ENCODE measurements at places on chromosomes 1 and 21.

GRCh38 chr1:92975551-92976232 is 14.4 kb upstream of the DIPK1A start:
- DNase-seq = no peak

DNA sequence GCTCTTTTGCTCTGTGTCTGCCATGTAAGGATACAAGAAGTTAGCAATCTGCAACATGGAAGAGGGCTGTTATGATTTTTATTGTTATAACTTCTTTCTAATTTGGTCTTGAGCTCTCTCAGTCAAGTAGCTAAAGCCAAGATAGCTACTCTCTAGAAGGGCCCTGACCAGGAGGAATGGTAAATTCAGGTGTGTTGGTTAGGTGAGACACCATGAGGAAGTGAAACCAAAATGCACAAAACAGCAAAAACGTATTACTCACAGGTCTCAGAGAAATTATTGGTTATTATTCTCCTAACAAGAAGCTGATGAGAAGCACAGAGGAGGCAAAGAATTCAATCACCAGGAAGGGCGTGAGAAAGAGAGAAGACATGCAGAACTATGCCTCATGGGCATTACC is 51.8 kb upstream of the INSL5 start:
- DNase-seq = peak; percentile 18

- no peak for DNase-seq
Measured at GRCh38 chr1:228849011-228849541, 113.8 kb downstream of the RHOU start.

GRCh38 chr21:45506836-45507522 is 35.3 kb downstream of the SLC19A1 start:
- DNase-seq = no peak

DNA sequence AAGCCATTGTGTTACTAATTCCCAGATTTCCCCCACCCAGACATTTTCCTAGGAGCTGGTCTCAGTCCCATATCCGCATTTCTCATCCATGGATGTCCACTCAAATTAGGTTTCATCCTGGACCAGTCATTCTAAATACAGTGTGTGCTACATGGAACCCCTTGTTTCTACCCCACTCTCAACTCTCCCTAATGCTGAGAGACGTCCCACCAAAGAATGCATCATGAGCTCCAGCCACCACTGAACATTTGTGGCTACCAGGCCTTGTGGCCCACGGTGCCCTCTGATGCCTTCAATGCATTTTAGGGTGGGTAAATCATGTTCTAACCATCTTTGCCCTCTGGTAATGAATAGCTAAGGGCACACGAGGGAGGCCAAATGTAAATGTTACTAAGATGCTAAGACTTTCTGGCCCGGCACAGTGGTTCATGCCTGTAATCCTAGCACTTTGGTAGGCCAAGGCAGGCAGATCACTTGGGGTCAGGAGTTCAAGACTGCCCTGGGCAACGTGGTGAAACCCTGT is 13.3 kb upstream of the RAB42 start:
- no peak for DNase-seq

DNA sequence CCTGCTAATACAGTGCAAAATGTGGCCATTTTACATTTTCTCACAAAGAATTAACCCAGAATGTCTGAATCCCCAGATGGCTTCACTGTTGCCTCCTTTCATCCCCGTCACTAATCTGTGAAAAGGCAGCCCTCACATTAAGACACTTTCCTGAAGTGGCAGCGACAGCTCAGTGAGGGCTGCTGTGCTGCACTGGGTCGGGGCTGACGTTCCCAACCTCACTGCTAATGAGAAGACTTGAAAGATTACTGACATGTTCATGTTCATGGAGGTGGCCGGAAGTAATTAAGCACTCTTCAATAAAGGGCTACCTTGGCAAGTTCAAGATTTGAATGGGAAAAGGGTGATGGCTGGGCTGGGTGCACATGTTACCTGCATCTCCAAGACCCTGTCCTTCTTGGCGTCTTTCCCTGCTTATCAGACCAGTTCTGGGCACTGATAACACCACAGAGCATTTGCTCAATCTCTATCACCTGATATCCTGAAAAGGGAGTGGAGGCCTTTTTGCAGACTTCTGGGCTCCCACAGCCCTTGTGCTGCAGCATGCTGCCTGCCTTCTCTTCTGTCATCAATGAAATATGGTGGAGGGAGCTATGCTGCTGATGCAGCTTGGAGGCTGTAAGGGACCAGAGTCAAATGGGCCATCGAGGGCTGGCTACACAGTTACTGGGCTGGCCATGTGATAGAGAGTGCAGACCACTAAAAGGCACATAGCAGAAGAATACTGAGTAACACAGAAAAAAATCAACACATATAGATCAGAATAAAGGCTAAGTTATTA is 383.5 kb downstream of the PCP4 start:
- DNase-seq = no peak

DNA sequence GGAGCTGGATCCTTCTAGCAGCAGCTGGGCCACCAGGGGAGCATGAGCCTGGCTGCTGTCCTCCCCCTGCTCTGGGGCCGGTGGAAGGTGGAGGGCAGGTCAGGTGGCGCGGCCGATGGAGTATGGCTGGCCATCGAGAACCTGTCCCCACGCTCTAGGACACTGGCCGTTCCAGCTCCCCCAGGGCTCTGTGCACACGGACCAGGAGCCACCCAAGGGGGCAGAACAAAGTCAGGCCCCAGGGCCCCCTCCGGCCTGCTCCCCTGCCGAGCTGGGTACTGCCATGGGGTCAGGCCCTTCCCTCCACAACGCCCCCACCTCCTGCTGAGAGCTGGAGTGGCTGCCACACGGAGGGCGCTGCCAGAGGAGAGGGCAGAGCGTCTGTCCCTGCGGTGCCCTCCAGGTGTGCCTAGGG is 4.5 kb upstream of the PLCH2 start:
- no peak for DNase-seq

DNA sequence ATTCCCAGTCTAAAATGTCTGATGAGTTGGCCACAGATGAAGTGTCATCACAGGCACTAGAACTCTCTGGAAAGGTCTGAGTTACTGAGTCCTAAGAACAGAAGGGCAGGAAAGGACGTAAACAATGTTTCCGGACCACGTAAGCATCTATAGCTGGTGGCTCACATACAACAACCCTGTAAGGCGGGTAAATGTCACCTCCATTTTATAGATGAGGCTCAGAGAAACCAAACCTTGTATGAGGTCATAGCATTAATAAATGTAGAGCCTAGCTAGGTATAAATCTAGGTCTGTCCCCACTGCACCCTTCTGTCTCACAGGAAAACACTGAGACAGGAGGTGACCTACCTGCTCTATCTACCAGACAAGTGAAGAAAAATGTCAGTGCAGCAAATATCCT is 86.6 kb downstream of the CSMD2 start:
- DNase-seq = no peak

DNA sequence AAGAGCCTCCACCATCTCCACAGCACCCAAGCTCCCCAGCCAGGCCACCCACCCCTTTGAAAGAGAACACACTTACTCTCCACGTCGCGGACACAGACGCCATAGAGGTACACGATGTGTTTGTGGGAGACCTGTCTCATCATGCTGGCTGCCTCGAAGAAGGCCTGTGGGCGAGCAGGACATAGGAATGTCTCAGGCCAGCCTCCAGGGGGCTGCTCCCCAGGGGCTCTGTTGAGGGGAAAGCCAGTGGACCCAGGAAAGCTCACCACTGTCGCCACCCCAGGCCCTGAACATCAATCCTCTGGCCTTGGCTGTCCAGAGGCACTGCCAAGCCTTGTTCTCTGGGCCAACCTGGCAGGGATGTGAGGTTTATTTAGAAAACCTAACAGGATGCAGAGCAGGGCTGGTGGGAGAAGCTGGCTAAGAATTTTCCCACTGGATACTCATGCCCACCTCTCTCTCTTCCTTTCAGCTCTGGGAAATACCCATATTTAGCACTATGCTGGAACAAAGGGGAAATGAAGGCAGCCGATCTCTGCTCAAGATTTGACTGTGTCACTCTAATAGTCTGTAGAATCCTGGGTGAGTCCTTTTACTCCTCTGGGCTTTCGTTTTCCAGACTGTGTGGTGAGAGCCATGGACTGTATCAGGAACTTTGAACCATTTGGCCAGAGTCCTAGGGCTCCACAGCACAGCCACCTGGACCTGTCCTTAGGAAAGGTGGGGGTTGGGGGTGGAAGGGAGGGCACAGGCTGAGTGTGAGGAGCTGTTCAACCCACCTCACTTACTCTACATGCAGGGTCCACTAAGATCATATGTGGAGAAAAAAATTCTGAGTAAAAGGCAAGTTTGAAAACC is 101.9 kb downstream of the RAVER2 start:
- DNase-seq = no peak

- no peak for DNase-seq
Measured at GRCh38 chr1:213131851-213132655, 81.0 kb downstream of the RPS6KC1 start.

DNA sequence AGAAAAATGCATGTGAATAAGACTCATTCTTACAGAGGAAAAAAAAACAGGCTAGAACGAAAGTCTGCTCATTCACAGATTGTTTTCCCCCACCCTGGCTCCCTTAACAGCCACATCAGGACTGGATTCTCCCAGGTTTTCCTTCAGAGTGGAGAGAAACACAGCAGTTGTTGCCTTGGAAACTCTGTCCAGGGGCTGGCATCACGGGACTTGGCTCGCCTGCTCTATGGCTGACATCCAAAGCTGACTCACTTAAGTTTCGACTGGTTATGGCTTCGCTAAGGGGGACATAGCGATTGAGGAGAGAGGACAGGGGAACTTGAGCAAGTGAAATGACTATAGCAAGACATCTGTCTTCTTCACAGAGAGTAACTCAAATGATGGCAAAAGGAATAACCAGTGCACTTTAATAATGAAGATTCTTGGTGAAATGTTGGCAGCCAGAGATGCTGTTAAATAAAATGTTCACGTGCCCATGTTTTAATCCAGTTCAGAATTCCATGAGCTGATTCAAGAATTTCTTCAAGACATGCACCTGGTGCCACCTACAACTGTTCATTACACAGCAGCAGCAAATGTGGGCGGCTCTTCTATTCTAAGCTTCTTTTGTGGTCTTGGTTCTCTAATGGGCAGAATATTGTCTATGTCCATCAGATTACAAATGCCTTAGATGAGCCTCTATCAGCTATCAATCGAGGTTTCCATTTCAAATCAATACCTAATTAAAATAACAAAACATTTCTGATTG is 21.8 kb downstream of the MIS18A start:
- DNase-seq = peak; percentile 55

- peak; percentile 20 for DNase-seq
Measured at GRCh38 chr1:102842606-102843005, 265.7 kb downstream of the COL11A1 start.

DNA sequence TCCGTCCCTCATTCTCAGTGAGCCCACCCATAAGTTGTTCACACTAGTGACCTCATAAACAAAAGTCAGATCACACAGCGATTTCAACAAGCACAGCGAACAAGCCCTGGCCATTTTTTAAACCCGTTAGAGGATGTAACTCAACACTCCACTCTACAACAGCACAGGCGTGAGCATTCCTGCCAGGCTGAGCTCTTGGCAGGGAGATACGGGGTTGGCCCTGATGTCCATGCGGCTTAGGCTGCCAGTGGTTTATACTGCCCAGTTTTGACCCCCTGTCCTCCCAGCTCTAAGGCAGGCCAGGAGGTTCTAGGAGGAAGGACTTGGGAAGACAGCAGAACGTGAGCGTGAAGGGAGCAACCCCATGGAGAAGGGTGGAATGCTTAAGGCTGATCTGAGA is 35.0 kb downstream of the PARP1 start:
- DNase-seq = no peak

DNA sequence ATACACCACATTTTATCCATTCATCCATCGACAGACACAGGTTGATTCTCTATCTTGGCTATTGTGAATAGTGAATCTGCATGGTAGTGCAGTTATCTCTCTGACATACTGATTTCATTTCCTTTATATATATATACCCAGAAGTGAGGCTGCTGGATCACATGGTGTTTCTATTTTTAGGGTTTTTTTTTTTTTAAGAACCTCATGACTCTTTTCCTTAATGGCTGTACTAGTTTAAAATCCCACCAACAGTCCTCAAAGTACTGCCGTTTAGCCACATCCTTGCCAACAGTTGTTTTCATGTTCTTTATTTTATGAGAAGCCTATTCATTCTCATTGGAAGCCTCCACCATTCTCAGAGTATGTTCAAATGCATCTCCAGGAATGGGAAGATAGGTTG is 258.7 kb upstream of the SNX7 start:
- DNase-seq = no peak

DNA sequence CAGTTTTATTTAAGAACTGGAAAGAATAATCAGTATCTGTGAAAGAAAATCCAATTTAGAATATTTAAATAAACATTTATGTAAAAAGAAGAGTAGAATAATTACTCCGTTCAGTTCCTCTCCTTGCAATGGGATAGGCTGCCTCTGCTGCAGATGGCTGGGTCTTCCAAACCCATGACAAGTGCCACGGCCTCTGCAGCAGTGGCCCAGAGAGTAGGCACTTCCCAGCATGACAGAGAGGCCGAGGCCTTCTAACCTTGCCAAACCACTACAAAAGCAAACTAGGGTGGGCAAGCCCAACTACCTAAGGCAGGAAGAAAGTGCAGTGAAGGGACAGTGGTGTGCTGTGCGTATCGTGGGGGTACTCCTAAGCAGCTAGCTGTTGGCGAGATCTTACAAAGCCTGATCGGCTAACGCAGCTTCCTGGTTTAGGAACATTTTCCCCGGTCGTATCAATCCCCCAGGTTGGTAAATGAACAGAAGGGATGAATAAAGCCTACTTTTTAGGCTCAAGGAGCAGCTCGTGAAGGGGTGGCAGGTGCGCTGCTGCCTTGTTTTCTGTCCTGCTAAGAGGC is 14.5 kb downstream of the ICMT start:
- no peak for DNase-seq

GRCh38 chr1:30810416-30811080 is 53.0 kb upstream of the LAPTM5 start:
- DNase-seq = no peak

DNA sequence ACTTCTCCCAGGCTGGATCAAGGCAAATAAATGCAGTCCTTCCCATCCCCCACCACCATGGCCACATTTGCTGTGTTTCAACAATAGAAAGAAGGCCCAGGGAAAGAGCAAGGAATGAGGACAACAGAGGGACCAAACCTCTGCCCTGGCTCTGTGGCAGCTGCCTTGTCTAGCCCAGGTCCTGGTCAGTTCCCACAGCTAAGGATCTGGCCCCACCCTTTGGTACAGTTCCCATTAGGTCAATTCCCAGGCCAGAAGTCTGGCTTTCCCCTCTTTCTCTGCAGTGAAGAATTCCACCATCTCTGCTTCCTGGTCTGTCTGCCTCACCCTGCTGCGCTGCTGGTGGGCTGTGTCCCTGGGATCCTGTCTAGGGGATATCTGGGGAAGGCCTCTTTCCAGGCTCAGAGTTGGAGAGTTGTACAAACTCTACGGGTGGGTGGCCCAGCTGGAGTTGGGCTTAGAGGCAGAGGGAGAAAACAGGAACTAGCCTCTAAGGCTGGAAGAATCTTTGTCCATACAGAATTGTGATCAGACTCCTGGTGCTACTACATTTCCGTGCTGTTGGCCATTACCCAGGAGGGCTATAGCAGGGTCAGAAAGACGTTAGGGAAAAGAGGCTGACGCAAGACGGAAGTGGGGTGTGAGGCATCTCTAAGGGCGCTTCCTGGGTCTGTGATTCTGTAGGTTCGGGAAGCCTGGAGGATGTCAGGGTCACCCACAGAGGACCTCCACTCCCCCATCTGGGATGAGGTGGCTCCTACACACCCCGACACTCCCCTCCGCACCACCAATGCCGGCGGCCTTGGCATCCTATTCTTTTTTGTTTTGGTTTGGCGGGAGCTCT is 953 bp upstream of the NDUFS2 start:
- DNase-seq = peak; percentile 49

GRCh38 chr1:29820401-29820800 is 584.1 kb downstream of the PTPRU start:
- peak; percentile 61 for DNase-seq

GRCh38 chr21:42234464-42235241 is 15.7 kb downstream of the ABCG1 start:
- peak; percentile 61 for DNase-seq

- DNase-seq = peak; percentile 46
Measured at GRCh38 chr1:165871311-165872067, 44.1 kb downstream of the UCK2 start.
